ENCODE measurements at places on chromosomes 3 and 15. TPM values are rescaled to one million over a fixed set of nuclear protein-coding genes. Genes with fewer than 3 reads are reported as not detected.

SPTSSB gene
- total RNA-seq = 0.50 TPM

IL17RB gene
- 0.16 TPM for total RNA-seq

HESX1 gene
- total RNA-seq = 0.67 TPM

MTFMT gene
- total RNA-seq = 13.5 TPM

AMT gene
- 5.2 TPM for total RNA-seq

PAK6 gene
- total RNA-seq = 1.1 TPM

CELSR3 gene
- total RNA-seq = 8.6 TPM

C2CD4A gene
- total RNA-seq = not detected

BNC1 gene
- total RNA-seq = 13.7 TPM

SHF gene
- 4.6 TPM for total RNA-seq

TICRR gene
- total RNA-seq = 2.8 TPM

ZNF662 gene
- 0.53 TPM for total RNA-seq

SYNPR gene
- not detected for total RNA-seq

CCDC14 gene
- 34.6 TPM for total RNA-seq

AADAC gene
- not detected for total RNA-seq

THAP10 gene
- 1.6 TPM for total RNA-seq

IRAK2 gene
- 2.1 TPM for total RNA-seq

CHP1 gene
- total RNA-seq = 101 TPM

XCR1 gene
- not detected for total RNA-seq

OXTR gene
- 2.2 TPM for total RNA-seq

ZIC1 gene
- 0.30 TPM for total RNA-seq

- DNase-seq = peak; percentile 84
Measured at GRCh38 chr3:130968221-130968620, 58.4 kb downstream of the ASTE1 start.

- no peak for DNase-seq
Measured at GRCh38 chr15:60757273-60757672, 278.3 kb upstream of the ICE2 start.

DNA sequence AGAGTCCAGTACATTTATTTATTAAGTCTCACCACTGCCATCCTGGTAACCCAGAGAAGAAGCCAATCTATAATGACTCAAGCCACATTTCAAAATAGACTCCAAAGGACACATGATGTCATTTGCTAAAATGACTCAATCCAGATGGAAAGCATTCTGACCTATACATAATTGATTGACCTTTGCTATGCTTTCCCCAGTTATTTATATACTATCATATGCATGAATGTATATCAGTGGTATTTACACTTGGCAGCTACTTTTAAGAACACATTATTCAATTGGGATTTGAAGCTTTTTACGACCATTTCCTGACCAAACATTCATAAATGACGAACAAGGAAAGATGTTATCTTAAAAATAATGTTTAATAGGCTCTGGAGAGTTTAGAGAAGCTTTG is 297.2 kb downstream of the FHIT start:
- peak; percentile 32 for DNase-seq

DNA sequence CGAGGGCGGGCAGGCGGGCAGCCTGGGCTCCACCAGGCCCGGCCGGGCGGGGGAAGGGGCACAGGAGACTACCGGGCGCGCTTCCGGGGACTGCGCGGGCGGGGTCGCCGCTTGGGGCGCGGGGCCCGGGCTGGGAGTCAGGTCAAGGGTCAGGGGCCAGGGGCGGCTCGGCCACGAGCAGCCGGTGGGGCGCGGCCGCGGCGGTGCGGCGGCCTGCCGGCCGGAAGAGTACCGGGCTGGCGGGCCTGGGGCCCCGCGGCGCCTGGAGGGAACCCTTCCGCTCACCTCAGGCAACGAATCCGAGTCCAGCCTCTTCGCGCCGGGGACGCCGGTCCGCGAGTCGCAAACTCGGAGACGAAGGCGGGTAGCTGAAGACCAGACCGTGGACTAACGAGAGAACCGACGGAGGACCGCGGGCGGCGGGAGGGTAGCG is 225 bp downstream of the RHOA start:
- DNase-seq = no peak

- DNase-seq = no peak
Measured at GRCh38 chr3:28788571-28788970, 439.9 kb upstream of the AZI2 start.

DNA sequence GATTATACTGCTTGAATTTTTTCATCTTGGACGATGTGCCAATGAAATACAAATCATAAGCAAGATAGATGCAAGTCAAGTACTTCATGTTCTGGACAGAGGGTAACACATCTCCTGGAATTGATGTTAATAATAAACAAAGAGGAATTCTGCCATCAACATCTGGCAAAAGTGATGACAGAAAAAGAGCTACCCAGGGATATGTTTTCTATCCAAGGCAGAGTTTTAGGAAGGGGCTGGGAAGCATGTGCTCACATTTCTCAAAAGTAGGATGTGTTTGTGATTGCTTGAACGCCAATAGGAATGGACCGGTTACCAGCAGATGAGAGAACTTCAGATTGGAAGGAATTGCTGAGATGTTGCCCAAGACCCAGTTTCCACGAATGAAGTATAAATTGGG is 242.6 kb upstream of the AGTR1 start:
- no peak for DNase-seq

DNA sequence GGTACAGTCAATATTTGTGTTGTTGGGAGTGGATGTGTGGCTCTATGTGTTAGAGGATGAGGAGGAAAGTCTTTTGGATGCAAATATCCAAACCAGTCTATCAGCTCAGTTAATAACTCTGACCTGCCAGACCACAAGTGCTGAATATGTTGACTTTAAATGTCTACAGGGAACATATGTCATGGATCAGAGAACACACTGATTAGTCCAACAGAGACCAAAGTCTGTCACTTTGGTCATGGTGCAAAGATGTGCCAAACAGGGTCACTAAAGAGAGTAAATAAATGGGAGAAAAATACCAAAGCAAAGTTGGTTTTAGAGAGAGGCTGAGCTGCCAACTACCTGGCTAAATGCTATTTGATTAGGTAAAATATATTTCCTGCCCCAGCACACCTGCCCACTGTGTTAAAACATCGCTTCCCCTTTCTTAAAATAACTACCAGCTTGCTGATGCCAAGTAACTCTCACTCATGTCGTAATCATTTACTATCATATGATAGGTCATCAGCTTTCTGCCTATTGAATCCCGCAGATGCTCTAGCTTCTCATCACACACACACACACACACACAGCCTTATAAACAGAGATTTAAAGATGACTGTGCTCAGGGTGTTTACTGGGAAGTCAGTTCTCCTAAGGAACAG is 173.3 kb downstream of the PDZRN3 start:
- DNase-seq = no peak

DNA sequence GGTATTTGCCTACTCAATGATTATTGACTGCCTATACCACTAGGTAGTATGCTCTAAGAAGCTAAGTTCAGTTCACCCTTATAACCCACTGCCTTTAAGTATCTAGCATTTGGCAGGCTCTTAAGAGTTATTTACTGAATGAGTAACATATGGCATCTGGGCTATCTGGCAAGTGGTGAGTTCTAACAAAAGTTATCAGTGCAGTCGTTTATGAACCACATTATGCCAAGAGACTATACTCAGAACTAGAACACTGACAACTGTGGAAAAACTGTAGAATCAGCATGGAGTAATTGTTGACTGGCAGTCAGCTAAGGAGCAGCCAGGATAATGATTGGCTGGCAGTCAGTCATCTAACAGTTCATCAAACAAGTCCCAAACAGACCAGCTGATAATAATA is 25.8 kb downstream of the RAF1 start:
- peak; percentile 62 for DNase-seq

- peak; percentile 88 for DNase-seq
Measured at GRCh38 chr3:47016934-47017435, 37.5 kb downstream of the NBEAL2 start.

- DNase-seq = peak; percentile 36
Measured at GRCh38 chr3:113105966-113106660, 105.2 kb upstream of the BOC start.

DNA sequence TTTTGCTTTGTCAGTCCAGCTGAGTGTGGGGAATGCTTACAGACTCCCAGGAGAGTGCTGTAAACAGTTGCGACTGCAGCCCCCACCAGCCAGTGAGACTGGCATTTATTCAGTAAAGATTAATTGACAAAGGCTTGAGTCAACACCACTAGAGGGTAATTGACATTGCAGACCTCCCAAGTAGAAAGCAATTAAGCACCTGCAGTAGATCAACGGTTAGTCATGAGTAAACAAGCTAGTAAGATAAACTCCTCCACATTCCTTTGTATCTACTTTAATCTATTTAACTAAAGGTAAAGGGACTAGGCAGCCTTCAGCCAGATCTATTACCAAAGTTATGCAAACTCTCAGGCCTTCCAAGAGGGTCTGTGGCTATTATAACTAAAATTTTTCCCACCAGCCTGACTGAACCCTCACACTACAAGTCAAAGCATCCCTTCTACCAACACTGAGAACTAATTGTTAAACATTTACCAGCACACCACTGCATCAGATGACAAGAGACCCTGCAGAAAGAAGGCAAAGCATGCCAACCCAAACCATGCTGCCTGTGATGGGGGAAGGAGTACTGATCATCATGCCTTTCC is 30.5 kb upstream of the GALNT15 start:
- no peak for DNase-seq

- peak; percentile 61 for DNase-seq
Measured at GRCh38 chr3:71415681-71416122, 167.8 kb downstream of the FOXP1 start.

DNA sequence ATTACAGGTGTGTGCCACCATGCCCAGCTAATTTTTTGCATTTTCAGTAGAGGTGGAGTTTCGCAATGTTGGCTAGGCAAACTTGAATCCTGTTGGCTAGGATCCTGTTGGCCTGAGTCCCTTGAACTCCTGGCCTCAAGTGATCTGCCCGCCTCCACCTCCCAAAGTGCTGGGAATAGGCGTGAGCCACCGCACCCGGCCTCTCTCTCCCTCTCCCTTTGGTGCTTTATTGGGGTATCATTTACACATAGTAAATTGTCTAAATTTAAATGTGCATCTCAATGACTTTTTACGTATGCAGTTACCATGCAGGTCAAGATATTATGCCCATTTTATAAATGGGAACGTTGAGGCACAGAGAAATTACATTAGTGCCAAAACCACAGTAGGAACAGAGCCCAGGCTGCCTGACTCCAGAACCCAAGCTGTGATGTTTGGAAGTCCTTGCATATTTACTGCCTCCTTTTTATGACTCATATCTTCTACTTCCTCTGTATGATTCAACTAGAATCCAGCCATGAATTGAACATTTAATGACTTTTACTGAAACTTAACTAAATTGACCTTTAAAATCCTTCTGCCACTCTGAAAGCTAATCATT is 34.0 kb upstream of the RPP14 start:
- peak; percentile 94 for DNase-seq

DNA sequence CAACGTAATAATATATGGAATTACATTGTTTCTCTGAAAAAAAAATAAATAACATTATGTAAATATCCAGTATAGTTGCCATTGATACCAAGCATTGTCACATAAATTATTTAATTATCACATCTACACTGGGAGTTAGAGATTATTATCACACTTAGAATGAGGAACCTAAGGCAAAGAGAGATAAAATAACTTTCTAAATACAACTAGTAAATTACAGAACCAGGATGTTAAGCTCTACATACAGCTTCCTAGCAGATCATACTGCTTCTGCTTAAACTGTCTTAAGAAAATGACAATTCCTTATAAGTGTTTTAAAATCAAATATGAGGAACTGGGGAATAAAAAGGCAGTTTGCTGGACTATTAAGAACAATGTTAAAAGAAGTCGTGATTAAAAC is 104.5 kb downstream of the NSUN3 start:
- no peak for DNase-seq

DNA sequence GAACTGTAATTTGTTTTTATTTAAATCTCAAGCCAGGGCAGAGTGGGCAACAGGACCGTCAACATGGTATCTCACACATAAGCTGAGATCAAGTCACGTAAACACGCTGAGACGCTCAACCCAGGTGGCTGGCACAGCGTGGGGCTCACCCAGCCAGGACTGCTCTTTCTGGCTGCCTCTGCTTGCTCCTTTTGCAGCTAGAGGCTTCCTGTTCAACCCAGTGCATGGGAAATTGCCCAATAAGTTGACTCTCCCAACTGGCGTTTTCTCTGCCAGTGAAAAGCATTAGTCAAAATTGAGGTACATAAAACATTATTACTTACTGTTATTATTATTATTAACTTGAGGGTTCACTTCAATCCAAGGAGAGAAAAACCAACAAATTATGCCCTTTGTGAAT is 398.1 kb downstream of the NR2F2 start:
- no peak for DNase-seq

DNA sequence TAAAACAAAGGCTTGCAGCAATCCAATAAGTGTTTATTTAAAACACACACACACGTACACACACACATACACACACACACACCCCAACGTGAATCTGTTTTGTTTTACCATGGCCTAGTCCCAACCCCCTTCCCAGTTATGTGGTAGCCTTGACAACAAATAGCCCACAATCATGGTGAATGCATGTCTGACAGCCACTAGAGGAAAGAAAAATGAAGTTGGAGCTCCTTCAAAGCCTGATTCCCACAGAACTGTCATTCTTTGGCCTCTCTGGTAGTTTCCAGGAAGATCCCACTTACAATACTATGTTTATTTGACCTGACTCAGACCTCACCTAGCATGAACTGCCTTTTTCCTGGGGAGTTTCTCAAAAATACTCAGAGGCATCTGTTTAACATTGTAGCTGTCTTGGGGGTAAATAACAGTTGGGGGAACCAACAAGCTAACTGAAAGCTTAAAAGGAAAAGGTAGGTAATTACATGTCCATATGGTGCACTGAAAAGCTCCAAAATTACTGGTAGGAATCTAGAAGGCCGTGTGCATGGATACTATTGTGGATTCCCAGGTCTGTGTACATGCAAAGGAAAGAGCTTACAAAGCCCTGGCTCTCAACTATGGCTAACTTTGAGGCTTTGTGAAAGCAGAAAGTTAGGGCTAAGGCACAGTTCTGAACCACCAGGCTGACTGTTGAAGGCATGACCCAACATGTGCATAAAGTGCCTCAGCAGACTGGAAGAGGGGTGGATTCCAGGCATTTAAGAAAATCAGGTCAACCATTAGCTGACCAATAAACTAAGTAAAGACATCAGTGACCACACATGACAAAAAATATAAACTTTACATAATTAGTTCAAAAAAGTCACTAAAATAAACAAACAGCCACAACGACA is 65.3 kb downstream of the FAIM start:
- DNase-seq = peak; percentile 94

GRCh38 chr15:40927873-40928806 is 1.0 kb upstream of the DLL4 start:
- no peak for DNase-seq

DNA sequence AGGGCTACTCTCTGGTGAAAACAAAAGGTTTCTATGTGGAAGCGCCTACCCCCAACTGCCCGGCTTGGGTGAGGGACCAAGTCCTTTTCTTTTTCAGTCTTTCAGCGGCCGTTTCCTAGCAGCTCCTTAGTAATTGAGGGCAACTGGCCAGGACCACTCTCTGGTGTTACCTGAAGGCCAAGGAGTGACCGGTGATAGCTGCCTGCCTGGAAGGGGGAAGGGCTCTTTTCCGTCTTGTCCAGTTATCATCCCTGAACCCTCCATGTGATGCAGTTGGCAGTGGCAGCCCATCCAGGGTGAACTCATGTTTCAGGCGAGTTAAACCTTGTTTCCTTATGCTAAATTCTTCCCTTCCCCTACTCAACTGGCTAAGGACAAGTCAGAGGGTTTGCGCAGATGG is 33.3 kb downstream of the RHCG start:
- no peak for DNase-seq

GRCh38 chr15:41945221-41945620 is 27.1 kb downstream of the EHD4 start:
- DNase-seq = no peak

GRCh38 chr3:31493149-31493548 is 39.6 kb upstream of the STT3B start:
- DNase-seq = no peak
